ENCODE measurements at places on chromosomes 1 and 21.

DNA sequence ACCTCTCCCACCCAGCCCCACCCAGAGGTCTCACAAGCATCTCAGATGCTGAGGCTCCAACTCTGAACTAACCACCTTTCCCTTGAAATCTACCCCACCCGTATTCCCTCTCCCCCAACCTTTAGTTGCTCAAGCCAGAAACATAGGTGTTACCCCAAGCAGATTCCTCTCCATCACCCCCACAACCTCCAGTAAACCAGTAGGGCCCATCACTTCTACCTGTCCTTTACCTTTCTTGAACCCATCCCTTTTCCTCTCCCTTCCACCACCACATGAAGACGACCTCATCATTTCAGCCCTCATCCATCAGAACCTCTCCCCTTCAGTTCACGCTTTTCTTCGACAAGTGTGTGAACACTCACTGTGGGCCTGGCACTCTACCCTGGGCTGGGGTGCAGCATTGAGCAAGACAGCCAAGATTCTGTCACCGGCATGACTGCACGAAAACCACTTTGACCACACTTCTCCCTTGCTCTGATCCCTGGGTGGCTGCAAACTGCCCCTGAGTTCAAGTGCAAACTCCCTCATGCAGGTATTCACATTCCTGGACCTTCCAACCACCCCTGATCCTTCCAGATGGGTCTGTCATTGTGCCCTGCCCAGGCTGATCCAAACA, 65.5 kb upstream of the LAPTM5 start:
- peak; percentile 8 for DNase-seq

GRCh38 chr1:11151114-11151513, 38.0 kb upstream of the ANGPTL7 start:
- DNase-seq: no peak

GRCh38 chr1:10941891-10942541, 70.4 kb upstream of the TARDBP start:
- DNase-seq: peak; percentile 64

GRCh38 chr1:153354515-153355193, 3.0 kb upstream of the S100A9 start:
- DNase-seq: no peak

- DNase-seq: no peak
Measured at GRCh38 chr1:235021815-235022214, 106.8 kb downstream of the TOMM20 start.

- peak; percentile 73 for DNase-seq
Measured at GRCh38 chr21:25457411-25457810, 149.9 kb downstream of the MRPL39 start.

GRCh38 chr1:2314803-2315673, 76.3 kb downstream of the MORN1 start:
- peak; percentile 77 for DNase-seq
